ENCODE measurements at places on chromosomes 3 and 15.

GRCh38 chr3:125582707-125583106 is 12.6 kb downstream of the OSBPL11 start:
- DNase-seq = no peak

GRCh38 chr3:194148383-194148782 is 12.4 kb downstream of the HES1 start:
- no peak for DNase-seq

DNA sequence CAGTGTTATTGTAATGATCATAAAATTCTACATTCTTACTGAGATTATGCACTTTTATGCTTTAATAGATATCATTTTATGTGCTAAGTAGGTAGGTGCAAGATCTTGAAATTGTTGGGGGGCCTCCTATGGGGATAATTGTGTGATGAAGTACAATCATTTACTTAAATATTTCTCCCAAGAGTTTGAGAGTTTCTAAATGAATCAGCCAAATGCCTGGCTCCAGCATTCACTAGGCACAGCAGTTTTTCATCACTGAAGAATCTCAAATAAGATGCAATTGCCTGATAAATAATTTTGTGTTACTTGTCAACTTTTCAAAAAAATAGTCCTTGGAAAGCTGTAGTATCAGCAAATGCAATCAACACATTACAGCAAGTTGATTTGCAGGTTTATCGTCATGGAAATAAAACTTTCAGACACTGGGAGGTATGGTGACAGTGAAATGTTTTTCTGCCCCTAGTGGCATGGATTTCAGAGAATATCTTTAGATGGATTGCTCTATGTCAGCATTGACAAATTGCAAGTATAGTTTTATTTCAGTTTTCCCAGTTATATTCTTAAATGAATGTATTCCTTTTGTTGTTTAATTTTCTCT is 167.1 kb downstream of the NEK11 start:
- DNase-seq = no peak

GRCh38 chr3:72181251-72181650 is 396.3 kb upstream of the PROK2 start:
- DNase-seq = no peak

- no peak for DNase-seq
Observed at GRCh38 chr15:67082007-67082536, 16.7 kb downstream of the SMAD3 start.

- DNase-seq = no peak
Observed at GRCh38 chr3:3689601-3690375, 109.4 kb upstream of the LRRN1 start.

DNA sequence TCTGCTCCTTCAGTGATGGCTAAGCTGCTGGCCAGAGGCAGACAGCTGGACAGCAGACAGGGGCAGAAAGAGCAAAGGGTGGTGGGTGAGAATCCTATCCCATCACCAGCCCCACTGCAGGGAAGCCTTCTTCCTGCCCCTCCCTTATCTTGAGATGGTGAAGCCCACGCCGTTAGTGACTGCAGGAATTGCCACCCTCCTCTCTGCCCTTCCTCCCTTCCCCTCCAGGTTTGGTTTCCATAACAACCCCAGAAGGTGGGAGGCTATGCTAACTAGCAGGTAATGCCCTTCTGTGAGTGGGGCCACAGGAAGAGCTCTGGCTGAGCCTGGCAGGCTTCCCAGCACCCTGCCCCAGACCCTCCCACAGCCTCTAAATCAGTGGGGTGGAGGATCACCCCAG is 32.8 kb downstream of the SCN5A start:
- no peak for DNase-seq

- no peak for DNase-seq
Observed at GRCh38 chr3:136136454-136136853, 59.7 kb downstream of the MSL2 start.

DNA sequence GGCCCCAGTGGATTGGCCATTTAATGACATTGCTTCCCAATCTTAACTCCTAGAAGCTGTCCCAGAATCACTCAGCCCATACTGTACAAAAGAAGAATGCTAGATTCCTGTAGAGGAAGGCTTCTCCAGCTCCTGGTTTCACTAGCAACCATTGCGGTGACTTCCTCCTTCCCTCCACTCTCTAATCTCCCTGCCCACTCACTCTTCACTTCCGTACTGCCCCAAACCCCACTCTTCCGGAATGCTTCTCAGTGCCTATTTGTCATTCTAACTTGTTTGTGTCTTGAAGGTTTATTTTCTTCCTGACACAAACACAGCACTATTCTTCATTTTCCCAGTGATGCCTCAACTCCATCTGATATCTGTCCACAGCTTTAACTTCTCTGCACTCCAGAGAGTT is 97.1 kb upstream of the SPATA16 start:
- DNase-seq = no peak

All from NCI-H187 treated with DMSO at 0.1 percent for 48 hours (cell line).